ENCODE measurements at places on chromosomes 4 and X.

DNA sequence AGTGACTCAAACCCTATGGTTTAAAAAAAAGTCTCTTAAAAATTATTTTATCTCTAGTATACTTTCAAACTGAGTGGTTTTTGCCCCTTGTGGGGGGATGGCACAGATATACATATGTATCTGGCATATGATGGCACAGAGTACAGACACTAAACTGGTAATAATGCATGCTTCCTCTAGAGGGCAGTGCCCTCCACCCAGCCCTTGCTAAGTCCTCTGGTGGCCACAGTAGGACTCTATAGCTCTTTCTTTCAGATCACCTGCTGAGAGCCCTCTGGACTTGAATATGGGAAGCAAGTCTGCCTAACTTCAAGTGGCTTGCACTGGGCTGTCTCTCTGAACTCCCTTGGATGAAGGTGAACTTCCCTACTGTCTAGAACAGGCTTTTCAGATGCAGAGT is 66.3 kb downstream of the TSPAN7 start:
- DNase-seq: peak; percentile 9

DNA sequence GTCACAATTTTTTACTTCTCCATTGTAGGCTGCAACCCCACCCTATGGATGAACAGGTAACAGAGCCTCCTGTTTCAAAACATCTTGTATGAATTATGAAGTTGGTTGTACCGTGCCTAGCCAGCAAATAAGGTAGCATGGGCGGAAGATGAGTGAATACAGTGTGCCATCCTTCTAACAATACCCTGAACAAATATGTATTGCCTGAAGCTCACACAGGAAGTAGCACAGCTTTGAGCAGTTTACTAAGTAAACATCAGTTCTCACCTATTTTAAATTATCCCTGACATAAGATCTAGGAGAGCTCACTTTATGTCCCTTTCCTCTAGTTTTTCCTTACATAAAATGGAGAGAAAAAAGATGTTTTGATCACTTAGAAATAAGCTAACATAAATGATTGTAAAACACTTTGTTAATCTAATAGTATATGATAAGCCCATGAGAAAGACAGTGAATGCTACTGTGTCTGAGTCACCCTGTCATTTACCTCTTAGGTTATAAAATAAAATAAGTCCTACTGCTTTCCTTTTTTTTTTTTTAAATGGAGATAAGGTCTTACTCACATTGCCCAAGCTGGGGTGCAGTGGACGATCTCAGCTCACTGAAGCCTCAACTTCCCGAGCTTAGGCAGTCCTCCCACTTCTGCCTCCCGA is 36.6 kb downstream of the GRSF1 start:
- DNase-seq: no peak

DNA sequence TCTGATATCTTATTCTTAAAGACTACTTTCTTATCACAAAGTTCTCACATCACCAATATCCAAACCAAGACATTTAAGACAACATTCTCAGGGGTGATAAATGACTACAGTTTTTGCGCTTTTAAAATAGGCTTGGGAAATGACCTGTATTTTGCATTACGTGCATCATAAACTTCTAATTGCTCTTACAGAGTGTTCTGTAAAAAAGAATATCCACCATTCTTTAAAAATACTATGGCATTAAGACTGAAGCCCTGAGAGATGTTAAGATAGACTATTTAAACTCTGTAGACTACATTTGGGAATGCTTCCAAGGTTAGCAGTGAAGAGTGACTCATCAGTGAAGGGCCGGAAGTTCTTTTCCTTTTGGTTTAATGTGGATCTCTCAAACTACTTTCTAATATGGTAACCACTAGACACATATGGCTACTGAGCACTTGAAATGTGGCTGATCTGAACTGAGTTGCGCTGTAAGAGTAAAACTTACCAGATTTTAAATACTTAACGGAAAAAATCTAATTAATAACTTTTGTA is 518.8 kb upstream of the FTHL17 start:
- peak; percentile 77 for DNase-seq

- peak; percentile 80 for DNase-seq
These were observed 11.3 kb upstream of the BTC start for GRCh38 chr4:74805601-74806000.

DNA sequence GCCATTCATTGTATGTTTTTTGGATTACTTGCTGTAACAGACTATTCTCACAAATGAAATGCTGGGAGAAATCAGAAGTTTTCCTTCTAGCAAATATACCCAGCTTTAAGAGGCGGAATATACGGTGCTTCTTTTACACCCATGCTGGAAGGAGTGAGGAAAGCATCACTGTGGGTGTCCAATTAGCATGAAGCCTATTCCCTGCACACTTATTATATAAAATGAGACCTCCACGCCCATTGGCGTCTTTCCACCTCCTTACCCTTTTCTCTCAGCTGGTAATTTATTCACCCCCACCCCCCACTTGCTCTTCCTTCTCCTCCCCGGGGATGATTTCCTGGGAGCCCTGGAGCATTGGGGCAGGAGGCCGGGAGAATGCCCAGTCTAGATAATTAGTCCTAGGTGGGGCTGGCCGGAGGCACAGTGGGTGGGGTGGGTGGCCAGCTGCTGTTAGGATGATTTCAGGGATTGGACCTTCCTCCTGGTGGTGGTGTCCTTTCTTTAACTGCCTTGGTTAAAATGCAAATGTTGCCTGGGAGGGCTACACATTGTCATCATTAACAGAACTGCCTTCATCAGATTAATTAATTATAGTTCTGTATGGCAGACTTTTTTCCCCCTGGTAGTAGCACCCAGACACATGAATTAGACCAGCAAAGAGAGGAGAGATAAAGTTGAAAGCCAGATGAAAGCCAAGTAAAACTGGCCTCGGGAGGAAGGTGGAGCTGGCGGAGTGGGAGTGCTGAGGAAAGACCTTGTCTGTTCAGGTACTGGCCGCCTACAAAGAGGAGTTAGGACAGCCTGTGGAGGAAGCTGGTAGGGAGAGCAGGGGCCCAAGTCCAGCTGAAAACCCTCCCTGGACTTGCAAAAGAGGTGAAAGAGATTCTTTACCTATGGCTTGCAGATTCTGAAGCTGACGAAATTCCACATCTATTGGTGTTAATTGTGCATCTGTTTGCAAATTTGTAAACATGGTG is 11.4 kb downstream of the SHROOM2 start:
- DNase-seq: no peak

- DNase-seq: no peak
These were observed 449.8 kb downstream of the C4orf33 start for GRCh38 chr4:129545599-129546278.

GRCh38 chrX:29947225-29947624 is 268.1 kb upstream of the MAGEB2 start:
- no peak for DNase-seq

DNA sequence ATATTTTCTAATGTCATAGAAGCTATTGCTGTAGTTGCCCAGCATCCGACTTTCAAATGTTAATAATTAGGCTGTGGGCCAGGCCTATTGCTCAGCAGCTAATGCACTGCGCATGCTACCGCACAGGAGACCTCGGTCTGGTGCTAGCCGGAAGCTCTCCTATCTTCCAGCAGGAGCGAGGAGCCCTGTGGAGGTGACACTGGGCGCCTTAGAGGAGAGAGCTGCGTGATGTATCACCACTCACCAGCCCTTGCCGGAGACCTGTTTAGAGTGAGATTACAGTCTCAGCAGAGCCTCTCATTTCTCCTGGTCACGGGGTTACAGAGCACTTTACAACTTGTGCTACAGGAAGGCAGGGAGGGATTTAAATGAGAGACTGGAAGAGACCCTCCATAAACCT is 31.1 kb upstream of the MID1IP1 start:
- DNase-seq: no peak

- DNase-seq: no peak
These were observed 14.5 kb upstream of the NDUFC1 start for GRCh38 chr4:139316733-139317132.

- DNase-seq: no peak
These were observed 68.8 kb upstream of the PPP1R2C start for GRCh38 chrX:42846741-42847140.

DNA sequence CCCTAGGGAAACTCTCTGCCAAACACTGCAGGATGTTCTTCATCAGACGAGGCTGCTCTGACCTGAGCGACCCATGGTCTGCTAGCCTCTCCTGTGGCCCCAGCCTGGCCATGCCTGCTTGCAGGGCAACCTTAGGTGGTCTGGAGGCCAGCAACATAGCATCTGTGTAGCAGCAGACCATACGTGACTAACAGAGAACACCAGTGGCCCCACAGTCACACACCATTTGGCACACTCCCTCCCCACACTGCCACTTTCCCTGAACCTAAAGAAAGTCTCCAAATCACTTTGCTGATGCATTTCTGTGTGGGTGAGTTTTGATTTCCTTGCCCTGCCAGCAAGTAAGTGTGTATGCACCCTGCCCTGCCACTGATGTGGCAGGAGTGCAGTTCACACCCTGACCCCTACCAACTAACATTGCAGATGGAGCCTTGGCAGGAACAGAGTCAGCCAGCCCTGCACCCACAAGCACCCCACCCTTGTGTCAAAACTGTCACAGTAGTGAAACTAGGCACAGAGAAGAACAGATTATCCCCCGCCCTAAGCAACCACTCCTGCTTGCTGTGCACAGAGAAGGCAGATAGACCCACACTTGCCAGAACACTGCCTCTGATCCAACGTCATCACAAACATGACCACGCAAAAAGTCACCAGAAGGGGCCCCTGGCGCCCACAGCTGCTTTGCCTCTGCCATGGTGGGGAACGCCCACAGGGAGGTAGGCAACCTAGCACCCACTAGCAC is 249.1 kb downstream of the SPIN4 start:
- no peak for DNase-seq

GRCh38 chr4:105283501-105283900 is 136.8 kb downstream of the TET2 start:
- peak; percentile 59 for DNase-seq

GRCh38 chrX:38271154-38271716 is 50.6 kb upstream of the SRPX start:
- DNase-seq: no peak

- DNase-seq: no peak
These were observed 9.3 kb downstream of the TKTL1 start for GRCh38 chrX:154304846-154305245.

DNA sequence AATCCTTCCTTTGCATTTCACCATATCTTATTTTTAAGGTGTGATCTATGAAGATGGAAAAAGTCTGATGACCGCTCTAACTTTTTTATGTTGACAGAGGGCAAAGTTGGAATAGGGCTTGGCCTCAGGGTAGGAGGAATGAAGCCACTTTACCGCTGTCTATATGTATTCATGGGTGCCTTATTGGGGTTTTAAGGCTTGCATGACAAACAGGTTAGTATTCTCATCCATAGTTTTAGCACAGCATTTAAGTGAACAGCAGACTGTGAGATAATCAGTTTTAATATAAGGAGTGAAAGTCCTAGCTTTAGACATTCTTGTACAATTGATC is 81.7 kb upstream of the BMP2K start:
- DNase-seq: no peak

DNA sequence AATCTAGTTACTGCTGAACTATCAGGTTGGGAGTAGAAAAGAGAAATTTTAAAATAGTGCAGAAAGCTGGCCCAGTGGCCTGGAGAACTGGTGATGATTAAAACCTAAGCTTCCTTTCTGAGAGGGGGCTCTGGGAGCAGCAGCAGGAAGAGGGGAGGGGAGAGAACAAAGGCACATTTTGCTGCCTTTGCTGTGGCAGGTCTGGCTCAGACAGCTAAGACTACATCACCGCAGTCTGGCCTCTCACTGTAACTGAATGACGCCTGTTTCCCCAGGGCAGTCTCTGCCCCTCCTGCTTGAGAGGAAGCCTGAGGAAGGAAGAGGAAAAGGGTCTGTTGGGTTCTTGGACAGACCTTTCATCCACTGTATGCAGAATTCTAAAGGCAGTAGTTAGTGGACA is 148.5 kb downstream of the FRAS1 start:
- DNase-seq: no peak

DNA sequence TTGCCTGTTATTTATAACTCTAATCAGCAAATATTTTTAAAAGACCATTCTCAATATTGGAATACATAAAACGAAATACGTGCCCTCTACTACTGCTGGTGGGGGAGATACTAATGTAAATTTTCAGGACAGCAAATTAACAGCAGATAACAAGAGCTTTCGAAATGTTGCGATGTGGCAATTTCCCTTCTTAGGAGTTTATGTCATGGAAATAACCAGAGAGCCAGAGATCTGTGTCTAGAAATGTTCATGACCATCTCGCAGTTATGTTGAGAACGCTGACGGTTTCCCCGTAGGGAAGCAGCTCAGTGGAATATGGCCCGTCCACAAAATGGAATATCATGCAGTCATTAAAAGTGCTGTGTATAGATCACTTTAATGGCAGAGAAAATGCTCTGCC is 238.4 kb upstream of the PSAPL1 start:
- DNase-seq: no peak

DNA sequence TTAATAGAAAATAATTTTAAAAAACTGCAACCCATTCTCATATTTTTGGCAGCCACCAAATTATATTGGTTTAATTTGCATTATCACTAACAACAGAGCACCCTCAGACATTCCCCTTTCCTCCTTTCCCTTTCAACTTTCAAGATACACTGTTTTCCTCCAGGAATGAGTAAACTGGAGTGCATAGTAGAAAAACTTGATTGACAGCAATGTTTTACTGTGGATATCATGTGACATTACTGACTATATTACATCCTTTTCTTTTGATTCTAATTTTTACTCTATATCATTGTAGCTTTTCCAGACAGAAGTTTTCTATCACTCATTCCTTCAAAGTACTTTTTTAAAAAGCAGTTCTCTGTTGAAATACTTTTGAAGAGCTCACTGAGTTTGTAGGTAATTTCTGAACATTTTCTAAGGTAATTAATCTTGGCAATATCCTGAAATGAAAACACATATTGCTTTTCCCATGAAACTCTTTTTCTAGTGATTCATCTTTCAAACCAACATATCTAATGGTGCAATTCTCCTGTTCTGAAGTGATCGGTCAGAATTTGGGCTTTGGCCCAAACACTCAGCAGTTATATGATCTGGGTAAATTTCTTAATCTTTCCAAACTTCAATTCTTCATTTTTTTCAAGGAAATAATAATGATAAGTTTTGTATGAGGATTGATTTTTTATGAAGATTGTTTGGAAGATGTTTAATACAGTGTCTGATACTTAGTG is 920.4 kb upstream of the EPHA5 start:
- peak; percentile 22 for DNase-seq

DNA sequence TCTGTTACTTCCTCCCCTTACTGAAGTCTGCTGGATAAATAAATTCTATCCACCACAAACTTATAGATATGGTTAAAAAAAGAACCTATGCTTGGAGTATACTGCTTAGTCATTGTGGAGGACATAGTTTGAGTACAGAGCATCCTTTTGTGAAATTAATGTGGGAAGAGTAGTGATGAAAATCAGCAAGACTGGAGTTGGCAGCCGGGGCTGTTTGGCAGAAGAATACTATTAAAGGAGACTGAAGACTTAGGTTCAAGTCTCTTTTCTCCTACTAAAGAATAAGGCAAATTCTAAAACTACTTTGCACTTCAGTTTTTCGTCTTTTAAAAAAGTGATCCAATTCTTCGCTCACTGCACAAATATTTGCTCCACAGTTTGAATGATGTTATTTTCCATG is 326.6 kb upstream of the ATOH1 start:
- no peak for DNase-seq

GRCh38 chr4:156799121-156799589 is 172.4 kb downstream of the PDGFC start:
- peak; percentile 47 for DNase-seq

GRCh38 chr4:5050520-5051277 is 581 bp upstream of the STK32B start:
- peak; percentile 86 for DNase-seq

GRCh38 chr4:153527690-153528089 is 61.5 kb downstream of the TMEM131L start:
- DNase-seq: no peak

- peak; percentile 13 for DNase-seq
These were observed 14.3 kb downstream of the DCAF8L1 start for GRCh38 chrX:27966955-27967354.

Measured in fibroblast of skin of back (primary cell).